Stimulated activated CD4-positive, alpha-beta T cell treated with anti-CD3 and anti-CD28 coated beads, Interleukin-15, amount 100 ng/mL, for 1 hour (primary cell): ENCODE measurements at places on chromosomes 2 and 18.

GRCh38 chr2:70670202-70670601 lies 97.8 kb downstream of the ADD2 start:
- no peak for DNase-seq

- no peak for DNase-seq
These were observed 66.6 kb upstream of the RND3 start for GRCh38 chr2:150554046-150554445.

- no peak for DNase-seq
These were observed at the start of gene APCDD1 for GRCh38 chr18:10453806-10454680. APCDD1 (plus strand) TSS chr18:10454635; CDS start chr18:10454982, 347 bp downstream.

- DNase-seq: no peak
These were observed 15.4 kb downstream of the NCKAP5 start for GRCh38 chr2:133552821-133553220.

- no peak for DNase-seq
These were observed 278.5 kb downstream of the SRBD1 start for GRCh38 chr2:45332567-45332966.

GRCh38 chr2:234548695-234549420 lies 52.0 kb upstream of the ARL4C start:
- DNase-seq: no peak

- DNase-seq: no peak
These were observed 215.3 kb downstream of the ZFP36L2 start for GRCh38 chr2:43011158-43011491.

DNA sequence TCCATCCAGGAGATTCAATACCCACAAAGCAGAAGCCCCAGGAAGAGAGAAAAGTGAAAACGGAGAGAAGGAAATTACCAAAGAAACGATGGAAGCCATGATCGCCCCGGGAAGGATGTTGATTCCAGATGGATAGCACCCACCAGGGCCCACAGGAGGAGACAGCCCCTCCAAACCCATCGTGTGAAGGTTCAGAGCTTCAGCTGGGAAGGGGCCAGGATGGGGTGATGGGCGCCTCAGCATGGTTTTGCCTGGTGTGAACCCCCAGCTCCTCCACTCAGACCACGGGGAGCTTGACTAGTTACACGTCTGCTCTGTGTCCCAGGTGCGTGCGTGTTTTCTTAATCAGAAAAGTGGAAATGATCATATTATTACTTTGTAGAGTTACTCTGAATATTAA lies 264.5 kb downstream of the EIPR1 start:
- DNase-seq: no peak

DNA sequence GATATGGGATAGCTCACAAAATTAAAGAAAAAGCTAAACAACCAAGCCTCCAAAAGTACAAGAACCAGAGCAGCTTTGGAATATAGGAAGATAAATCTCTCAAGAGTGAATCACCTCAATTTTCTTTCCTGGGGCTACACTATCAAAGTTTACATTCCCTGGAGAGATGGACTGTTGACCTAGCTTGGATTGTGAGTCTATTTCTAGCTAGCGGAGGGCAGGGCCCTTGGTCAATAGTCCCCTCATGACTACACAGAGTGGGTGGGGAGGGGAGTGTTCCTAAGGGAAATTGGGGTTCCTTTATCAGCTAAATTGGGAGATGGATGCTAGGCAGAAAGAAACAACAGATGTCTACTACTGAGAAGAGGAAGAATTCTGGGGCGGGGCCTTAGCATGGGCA lies 29.9 kb upstream of the EIF2AK3 start:
- no peak for DNase-seq

GRCh38 chr2:46913471-46914381 lies 1.9 kb downstream of the MCFD2 start:
- DNase-seq: no peak

GRCh38 chr2:10303694-10304378 lies 1.1 kb downstream of the HPCAL1 start:
- DNase-seq: no peak

DNA sequence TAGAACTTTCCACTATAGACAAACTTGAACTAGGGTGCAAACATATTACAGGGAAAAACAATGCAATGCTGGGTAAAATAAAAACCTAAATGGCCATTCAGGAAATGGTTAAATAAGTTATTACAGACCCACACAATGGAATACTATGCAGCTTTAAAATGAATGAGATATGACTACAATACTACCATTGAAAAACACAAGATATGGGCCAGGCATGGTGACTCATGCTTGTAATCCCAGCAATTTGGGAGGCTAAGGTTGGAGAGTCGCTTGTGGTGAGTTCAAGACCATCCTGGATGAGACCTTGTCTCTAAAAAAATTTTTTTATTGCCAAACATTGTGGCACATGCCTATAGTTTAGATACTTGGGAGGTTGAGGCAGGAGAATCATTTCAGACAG lies 6.8 kb downstream of the PECR start:
- DNase-seq: no peak

GRCh38 chr2:12602661-12603060 lies 114.1 kb upstream of the TRIB2 start:
- no peak for DNase-seq

GRCh38 chr2:186669146-186669545 lies 24.7 kb upstream of the FAM171B start:
- no peak for DNase-seq

GRCh38 chr2:10246370-10246769 lies 56.3 kb upstream of the HPCAL1 start:
- DNase-seq: no peak

- DNase-seq: no peak
These were observed 37.8 kb upstream of the LDLRAD4 start for GRCh38 chr18:13180614-13181375.

DNA sequence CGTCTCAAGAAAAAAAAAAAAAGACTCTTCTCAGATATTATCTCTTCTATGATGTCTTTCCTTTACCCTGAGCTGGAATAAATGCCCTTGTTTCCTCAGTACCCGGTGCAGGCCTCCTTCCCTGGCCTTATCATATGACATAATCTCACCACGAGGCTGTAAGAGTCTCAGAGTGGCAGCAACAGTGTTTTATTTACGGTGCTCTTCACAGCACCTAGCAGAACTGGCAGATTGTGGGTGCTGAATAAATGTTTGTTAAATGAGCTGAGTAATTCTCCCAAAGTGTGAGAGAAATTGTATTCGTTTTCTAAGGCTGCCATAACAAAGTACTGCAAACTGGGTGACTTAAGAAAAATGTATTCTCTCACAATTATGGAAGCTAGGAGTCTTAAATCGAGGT lies 82.8 kb upstream of the CD28 start:
- DNase-seq: no peak

GRCh38 chr2:100051253-100051652 lies 91.1 kb downstream of the AFF3 start:
- no peak for DNase-seq

DNA sequence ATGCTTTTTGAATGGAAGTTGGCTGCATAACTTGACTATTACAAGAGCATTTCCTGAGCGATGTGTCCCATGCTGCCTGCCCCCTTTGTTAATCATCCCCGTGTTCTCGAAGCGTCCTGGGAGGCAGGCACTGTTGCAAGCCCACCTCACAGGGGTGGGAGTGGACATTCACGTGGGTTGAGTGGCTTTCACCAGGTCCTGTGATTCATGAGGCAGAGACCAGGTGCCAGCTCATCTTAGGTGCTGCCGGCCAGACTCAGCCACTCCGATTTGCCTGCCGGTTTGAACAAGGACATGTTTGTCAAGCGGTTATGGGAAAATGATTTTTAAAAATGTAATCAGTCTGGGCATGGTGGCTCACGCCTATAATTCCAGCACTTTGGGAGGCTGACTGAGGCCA lies 112.5 kb downstream of the ZNF532 start:
- DNase-seq: no peak

DNA sequence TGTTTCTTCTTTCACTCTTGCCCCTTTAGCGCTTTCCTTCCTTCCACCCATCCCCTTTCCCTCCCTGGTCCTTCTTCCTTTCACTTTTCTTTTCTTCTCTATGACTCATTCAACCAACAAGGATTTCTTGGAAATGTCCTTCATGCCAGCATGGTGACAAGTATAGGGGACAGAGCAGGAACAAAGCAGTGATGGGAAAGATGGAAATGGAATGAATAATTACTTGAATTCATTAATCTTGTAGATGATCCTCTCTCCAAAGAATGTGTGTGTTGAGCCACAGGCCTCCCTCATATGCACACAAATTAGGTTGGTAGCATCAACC lies 1.5 kb downstream of the VAMP5 start:
- DNase-seq: no peak

GRCh38 chr2:168920504-168921157 lies 19.5 kb downstream of the G6PC2 start:
- DNase-seq: no peak

- no peak for DNase-seq
These were observed 6.0 kb upstream of the NCK2 start for GRCh38 chr2:105738658-105739241.

- DNase-seq: no peak
These were observed 438.9 kb downstream of the PTPRM start for GRCh38 chr18:8005870-8006569.
